ENCODE measurements at places on chromosomes 1 and 21. TPM values are rescaled to one million over a fixed set of nuclear protein-coding genes. Genes with fewer than 3 reads are reported as not detected.

Gene SLAMF7
- not detected for total RNA-seq

DNA sequence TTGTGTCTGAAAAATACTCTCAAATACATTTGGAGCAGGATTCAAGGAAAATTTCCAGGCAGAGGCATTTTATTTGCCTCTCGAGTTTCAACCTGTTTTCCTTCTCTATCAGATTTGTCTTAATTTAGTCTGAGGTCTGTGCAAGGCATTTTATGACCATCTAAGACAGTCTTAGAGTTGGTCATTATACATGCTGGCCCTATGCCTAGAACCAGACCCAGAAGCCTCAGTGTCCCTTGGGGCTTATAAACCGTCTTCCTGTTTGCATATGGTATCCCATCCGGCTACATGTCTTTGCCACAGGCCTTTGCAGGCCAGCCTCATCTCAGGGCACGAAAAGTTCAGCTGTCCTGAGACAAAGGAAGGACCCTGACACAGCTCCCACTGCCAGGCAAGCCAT lies 346.1 kb downstream of the SIPA1L2 start:
- DNase-seq, result peak; percentile 47
- H3K36me3 ChIP-seq, result no peaks in the 10 kb centered on the region
- peaks cover 4% of the 10 kb centered on the region for H3K27me3 ChIP-seq
- no peak overlapping the region for H3K4me3 ChIP-seq
- no peaks in the 10 kb centered on the region for H3K4me1 ChIP-seq

GRCh38 chr1:112603012-112603411 lies 15.9 kb downstream of the ST7L start:
- H3K4me3 ChIP-seq, result no peak overlapping the region
- H3K4me1 ChIP-seq, result no peaks in the 10 kb centered on the region
- no peak for DNase-seq
- H3K36me3 ChIP-seq, result peaks cover 52% of the 10 kb centered on the region

DNA sequence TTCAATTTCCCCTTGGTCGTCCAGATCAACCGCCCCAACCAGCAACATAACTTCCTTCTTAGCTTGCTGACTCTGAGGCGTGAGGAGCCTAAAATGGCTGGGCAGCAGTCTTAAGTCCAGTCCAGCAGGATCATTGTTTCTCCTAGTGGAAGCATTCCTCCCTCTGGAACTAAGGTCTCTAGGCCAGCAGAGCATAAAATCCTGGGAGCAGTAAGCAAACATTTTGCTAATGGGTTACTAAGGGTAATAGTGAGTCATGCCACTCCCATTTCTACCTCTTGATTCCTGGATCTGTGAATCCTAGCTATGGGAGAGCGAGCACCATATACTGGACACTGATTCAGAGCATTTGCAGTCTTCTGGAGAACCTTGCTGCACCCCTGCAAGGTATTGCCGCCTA lies 59.9 kb downstream of the ADSS2 start:
- DNase-seq, result no peak
- no peaks in the 10 kb centered on the region for H3K27me3 ChIP-seq
- peaks cover 6% of the 10 kb centered on the region for H3K4me1 ChIP-seq
- H3K27ac ChIP-seq, result no peak overlapping the region
- no peak overlapping the region for H3K4me3 ChIP-seq

GRCh38 chr1:220680085-220680687 lies 10.0 kb upstream of the C1orf115 start:
- H3K27ac ChIP-seq, result no peak overlapping the region
- 0 out of 2 replicates have a peak, but pooled peaks cover 3% of the 10 kb centered on the region for H3K27me3 ChIP-seq
- DNase-seq, result no peak

- peak; percentile 42 for DNase-seq
- H3K36me3 ChIP-seq, result no peaks in the 10 kb centered on the region
- H3K27me3 ChIP-seq, result no peaks in the 10 kb centered on the region
- H3K27ac ChIP-seq, result peak overlapping the region; percentile 69
- H3K4me1 ChIP-seq, result peaks cover 25% of the 10 kb centered on the region
These were observed 213.7 kb downstream of the FOXD2 start for GRCh38 chr1:47651311-47652089.

DNA sequence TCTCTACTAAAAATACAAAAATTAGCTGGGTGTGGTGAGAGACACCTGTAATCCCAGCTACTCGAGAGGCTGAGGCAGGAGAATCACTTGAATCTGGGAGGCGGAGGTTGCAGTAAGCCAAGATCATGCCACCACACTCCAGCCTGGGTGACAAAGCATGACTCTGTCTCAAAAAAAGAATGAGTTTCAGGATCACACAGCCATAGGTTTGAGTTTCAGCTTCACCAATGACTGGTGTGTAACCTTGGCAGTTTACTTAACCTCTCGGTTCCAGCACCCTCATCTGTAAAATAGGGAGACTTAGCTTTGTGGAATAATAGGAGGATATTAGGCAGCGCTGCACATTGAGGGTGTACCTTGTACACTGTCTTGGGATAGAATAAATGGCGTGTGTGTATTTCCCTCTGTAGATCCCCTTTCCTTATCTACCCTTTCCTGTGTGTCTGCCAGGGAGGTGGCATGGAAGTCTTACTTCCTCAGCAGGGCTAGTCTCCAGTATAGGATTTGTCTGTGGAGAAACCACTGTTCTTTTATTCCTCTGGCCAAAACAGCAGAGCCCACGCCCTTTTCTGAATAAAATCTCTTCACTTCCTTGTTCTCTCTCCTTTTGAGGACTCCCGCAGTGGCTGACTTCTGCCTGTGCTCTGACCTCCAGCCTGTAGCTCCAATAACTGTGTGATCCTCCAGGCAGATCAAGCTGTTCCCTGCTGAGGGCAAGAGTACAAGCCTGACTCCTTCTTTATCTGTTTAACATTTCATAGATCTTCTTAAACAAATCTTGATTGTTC lies 90.4 kb downstream of the HHAT start:
- no peak overlapping the region for H3K4me3 ChIP-seq
- H3K27me3 ChIP-seq, result no peaks in the 10 kb centered on the region
- no peaks in the 10 kb centered on the region for H3K36me3 ChIP-seq
